Caco-2 (cell line): ENCODE measurements at places on chromosomes 4 and X.

DNA sequence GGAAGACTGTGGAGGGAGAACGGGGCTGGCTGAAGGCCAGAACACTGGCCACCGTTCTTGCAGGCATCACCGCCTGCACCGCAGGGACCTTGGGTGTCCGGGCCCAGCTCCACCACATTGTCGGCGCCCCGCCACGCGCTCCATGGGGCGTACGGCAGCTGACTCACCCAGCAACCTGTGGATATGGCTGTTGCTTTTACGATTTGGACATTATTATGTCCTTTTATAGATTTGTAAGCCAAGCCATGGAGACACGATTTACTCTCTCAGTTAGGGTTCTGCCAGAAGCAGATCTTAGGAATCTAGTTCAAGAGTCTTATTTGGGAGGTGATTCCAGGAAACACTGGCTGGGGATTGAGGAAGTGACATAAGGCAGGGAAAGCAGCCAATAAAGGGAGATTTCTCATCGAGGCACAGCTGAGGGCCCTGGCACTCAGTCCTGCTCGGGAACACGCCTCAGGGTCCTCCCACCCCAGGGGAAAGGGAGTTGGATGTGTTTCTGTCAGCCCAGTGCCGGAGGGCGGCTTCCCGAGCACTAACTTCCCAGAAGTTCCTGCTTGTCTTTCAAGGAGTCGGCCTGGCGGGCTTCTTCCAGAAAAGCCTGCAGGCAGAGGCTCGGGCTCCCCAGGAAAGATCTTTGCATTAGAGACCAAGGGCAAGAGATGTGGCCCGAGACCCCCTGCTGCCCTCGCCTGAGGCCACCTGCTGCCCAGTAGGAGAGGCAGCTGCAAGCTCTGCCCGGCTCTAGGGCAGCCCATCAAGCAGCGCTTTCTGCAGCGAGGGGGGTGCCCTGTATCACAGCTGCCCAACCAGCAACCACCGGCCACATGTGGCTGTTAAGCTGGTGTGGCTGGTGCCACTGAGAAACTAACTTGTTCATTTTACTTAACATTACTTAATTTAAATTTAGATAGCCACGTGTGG, 52.9 kb downstream of the CRMP1 start:
- no peak for DNase-seq

DNA sequence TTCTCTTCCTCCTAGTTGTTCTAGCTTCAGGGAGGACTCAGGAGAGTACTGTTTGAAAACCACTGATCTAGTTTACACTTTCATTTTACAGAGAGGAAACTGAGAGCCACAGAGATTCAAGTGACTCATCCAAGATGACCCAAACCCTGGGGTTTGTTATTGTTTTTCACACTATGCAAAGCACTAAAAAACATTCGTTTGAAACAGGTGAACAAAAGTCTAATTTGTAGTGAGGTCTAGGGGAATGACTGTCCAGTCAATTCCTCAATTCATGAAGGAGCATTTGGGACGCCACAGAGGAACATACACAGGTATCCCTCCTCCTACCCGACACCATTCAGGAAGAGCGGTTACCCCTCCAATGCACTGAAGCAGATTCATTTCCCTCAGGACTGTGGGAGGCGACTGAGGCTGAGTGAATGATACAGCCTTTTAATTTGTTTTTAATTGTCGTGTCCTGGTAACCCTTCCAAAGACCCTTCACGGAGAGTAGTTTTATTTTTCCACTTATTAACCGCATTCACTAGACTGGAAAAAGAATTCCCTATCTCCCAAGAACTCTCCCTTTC, 30.3 kb downstream of the TLR10 start:
- no peak for DNase-seq

GRCh38 chr4:76854858-76855257, 43.1 kb downstream of the SOWAHB start:
- no peak for DNase-seq

DNA sequence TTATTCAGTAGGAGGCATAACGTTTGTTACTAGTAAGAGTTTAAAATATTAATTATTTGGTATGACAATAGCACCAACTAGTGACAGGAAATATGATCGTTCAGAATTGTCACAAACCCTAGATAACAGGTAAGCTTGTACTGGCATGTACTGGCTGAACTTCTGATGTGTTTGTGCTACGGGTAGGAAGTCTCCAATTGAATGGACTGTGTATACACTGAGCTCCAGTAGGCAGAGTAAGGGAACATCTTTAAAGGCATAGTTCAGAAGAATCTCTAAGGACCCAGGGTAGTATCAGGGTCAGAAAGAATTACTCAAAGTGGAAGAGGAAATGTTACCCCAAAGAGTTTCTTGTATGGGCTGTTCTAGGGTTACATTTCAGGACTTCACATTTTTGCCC, 230.4 kb downstream of the EDA2R start:
- DNase-seq: no peak

GRCh38 chr4:64157397-64157796, 251.9 kb downstream of the TECRL start:
- no peak for DNase-seq

DNA sequence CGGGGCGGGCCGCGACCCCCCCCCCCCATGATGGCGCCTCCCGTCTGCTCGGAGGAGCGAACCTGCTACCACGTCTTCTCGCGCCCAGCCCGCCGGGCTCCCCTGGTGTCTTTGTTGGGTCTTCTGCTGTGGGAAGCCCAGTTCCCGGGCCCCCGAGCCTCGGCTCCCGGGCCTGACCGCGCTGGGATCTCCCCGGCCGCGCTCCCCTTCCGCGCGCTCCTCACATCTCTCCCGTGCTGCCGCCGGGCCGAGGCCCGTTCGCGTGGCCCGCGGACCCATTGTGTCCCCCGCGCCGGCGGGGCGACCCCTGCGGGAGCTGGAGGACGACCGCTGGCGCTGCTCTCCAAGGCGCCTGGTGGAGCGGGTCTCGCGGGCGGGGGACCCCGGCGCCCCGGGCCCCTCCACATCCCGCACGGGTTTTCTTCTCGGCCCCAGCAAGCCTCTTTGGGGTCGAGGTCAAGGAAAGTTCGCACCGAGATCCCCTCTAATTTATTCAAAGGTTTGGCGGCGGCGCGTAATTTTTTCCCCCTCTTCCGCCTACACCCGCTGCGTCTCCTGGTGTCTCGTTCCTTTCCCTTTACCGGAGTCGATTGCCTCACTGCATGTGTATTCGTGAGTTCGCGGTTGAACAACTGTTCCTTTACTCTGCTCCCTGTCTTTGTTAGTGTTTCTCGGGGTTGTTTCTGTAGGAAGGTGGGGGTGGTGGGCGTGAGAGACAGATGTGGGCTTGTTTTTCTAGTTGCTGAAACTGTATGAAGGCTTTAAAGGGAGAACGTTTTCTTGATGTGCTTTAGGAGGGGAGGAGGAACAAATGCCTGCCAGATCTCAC, 770 bp downstream of the SMAD1 start:
- DNase-seq: peak; percentile 54

DNA sequence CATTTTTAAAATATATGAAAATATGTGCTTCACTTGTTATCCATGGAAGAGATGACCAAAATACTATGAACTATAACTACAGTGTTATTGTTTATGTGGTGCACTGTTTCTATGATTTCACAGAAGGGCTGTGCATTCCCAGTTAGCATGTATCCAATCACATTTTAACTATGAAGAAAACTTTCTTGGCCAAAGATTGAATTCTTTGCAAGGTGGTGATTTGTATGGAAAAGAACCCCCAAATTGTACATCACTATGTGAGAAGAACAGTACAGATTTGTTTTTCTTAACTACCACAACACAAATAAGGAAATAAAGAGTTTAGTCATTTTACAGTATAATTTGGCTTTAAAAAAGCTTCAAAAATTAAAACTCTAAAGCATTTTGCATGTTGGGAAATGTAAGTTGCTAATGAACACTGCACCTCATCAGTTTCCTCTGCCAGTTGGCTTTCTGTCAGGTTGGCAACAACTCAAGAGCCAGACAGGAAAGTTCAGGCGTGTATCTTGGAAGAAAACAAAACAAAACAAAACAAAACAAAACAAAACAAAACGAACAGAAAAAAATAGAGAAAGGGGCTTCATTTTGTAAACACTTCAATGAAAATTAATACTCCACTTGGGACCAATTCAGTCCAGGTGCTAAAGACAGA, 237.0 kb downstream of the SCFD2 start:
- DNase-seq: no peak

GRCh38 chrX:121975671-121976070, 928.3 kb downstream of the GLUD2 start:
- DNase-seq: no peak

GRCh38 chr4:153281476-153281875, 63.0 kb upstream of the MND1 start:
- no peak for DNase-seq

GRCh38 chrX:17078031-17078720, 131.7 kb downstream of the REPS2 start:
- DNase-seq: no peak

DNA sequence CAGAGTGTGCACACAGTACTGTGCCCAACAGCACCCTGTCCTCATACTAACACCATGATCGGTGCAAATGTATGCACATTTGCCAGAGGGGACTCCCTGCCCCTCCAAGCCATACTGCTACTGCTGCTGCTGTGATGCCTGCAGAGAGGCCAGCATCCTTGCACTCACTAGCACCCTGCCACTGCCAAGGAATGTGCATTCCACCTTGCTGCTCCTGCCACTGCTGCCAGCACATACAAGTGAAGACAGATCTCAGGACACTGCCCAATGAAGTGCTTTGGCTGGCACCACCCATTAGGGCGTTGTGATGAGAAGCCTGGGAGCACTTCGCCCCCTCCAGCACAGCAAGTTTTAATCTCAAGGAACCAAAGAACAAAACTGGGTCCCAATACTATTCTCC, 146.3 kb upstream of the DMD start:
- no peak for DNase-seq

- DNase-seq: no peak
Observed at GRCh38 chr4:174362340-174362739, 78.6 kb downstream of the CEP44 start.

DNA sequence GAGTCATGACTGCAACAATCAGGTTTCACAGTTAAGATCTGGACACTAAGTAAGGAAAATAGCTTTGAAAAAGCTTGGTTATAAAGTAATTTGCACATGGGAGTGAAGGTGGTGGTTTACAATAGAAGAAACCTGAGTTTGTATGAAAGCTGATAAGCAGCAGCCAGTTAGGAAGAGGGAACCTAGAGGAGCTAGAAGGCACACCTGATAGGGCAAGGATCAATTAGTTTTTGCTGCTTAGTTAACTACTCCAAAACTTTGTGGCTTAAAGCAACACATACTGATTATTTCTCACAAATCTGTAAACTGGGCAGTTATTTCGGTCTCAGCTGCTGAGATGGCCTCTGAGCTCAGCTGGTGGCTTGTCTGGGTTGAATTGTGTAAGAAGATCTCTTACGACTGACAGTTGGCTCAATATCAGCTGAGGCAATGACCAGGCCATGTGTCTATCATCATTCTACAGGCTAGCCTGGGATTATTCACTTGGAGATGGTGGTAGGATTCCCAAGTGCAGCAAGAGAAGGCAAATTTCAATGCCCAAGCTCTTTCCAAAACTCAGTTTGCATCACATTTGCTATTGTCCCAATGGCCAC, 255.0 kb upstream of the PITX2 start:
- DNase-seq: no peak

- no peak for DNase-seq
Observed at GRCh38 chr4:107133965-107134653, 98.0 kb upstream of the DKK2 start.
